Left kidney (tissue), 8 donors: ENCODE measurements at places on chromosomes 5 and 9. TPM values are rescaled to one million over a fixed set of nuclear protein-coding genes. Genes with fewer than 3 reads are reported as not detected.

- no peak for DNase-seq
Observed at GRCh38 chr5:178545176-178545575, 45.0 kb downstream of the COL23A1 start.

DNA sequence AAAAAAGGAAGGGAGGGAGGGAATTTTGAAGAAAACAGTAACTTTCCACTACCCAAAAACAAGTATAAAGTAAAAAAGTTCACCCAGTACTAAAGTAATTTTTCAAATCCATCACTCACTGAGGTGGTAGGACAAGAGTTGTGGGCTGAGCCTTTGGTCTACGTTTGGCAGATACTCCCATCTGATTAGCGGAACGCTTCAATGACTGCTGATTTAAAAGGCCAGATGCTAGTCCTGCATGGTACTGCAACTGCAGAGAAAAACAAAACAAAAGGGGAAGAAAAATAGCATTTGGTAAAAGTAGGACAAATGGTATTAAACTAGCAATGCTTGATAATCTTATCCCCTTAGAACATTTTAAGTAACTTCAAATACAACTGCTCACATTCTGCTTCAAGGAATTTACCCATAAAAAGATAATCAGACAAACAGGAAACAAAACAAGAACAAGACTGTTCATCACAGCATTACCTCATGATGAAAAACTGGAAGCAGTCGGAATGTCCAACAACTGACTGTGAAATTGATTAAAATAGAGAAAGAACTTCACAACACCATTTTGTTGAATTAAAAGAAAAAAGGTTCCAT, 65.4 kb downstream of the MED27 start:
- no peak for DNase-seq

The FSTL4 gene
- polyA plus RNA-seq, result 0.91 TPM

DNA sequence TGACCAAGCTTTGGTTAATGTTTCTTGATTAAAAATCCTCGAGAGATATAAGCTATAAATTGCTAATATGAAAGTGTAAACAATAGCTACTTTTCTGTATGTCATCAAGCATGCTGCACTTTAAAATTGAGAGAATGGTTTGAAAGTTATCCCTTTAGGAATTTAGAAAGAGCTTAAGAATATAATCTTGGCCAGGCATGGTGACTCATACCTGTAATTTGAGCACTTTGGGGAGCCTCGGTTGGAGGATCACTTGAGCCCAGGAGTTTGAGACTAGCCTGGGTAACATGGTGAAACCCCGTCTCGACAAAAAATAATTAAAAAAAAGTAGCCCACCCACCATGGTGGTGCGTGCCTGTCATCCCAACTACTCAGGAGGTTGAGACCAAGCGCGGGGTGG, 12.2 kb upstream of the MROH2B start:
- DNase-seq, result no peak
